Activated naive CD8-positive, alpha-beta T cell treated with anti-CD3 and anti-CD28 coated beads, Interleukin-2, amount 50 U/mL, for 16 hours (primary cell): ENCODE measurements at places on chromosomes 12 and 14.

GRCh38 chr14:73771848-73772638, 57.9 kb upstream of the PNMA1 start:
- peak; percentile 35 for DNase-seq

- DNase-seq: no peak
Measured at GRCh38 chr12:20262119-20262518, 106.2 kb upstream of the PDE3A start.

- no peak for DNase-seq
Measured at GRCh38 chr12:109244073-109244472, 65.0 kb downstream of the FOXN4 start.

- DNase-seq: no peak
Measured at GRCh38 chr14:105470350-105471296, 4.0 kb upstream of the CRIP2 start.

DNA sequence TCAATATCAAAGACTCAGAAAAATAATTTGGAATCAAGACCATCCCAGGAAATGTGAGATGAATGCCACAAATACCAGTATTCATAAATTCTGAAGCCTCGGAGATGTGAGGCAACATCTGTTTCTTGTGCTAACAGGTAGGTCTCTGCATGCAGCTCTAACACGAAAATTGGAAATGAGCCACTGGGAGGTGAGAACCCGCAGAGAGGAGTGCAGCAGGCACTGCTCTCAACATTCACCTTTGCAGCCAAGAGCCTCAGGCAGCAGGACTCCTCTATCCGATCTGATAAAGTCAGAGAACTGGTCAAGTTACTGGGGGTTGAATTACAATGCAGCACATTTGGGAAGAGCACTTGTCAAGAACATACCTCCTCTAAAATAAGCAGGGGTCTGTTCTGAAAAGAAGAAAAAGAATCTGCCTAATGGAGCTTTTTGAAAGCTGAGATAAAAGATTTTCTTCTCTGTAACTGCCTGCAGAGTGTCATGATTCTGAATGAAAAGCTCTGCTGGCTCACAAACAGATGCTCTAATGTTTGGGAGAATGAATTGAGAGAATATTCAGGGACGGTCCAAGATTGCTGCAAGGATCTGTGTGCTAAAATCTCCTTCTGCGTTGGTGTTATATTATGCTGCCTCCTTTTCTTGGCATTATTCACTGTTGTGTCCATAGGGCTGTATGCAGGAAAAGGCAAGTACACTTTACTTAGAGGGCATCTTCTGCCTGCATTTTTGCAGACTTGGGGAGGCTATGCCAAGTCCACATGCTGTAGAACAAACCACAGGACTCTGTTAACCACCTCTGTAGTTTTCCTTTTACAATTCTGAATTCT, 209.6 kb upstream of the KRR1 start:
- DNase-seq: no peak

- DNase-seq: no peak
Measured at GRCh38 chr14:38553586-38553985, 297.7 kb upstream of the CLEC14A start.

GRCh38 chr14:89165189-89166181, 251.5 kb downstream of the FOXN3 start:
- DNase-seq: no peak

GRCh38 chr14:73745571-73746519, 31.7 kb upstream of the PNMA1 start:
- no peak for DNase-seq

DNA sequence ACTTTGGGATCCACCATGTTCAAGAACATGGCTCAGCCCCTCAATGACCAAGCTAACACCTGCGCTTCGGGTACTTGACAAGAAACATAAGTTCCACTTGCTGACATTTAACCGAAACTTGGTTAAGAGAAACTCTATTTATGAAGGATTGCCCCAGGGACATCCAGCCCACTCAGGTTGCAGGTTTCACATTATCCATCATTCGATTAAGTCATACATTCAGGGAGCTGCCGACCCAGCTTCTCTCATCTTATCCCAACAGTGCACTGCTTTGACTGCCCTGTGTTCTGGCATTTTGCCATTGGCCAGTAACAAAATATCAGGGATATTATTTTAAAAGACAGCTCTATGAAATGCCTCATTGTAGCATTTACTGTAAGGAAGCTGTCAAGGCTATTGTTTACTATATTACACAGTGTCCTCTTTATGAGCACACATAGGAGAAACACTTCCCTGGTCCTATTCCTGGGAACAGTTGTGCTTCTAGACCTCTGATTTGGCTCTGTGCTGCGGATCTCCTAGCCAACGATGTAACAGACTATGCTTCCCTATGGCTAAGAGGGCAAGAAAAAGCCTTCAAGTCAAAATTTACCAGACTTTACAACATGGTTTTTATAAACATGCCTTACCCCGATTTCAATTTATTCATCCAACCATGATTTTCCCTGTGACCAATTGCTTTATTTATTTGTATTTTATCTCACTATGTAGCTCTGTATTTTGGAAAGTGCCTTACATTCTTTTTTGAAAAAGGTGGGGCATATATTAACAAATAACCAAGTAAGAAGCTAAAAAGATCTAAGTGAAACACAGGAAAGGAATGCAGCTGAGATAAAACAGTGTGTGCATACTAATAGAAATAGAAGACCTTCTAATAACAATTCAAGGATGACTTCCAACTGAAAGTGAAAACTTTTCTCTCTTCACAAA, 109.3 kb downstream of the ITPR2 start:
- DNase-seq: no peak

- DNase-seq: no peak
Measured at GRCh38 chr12:49878021-49878420, 25.7 kb downstream of the FAIM2 start.

- no peak for DNase-seq
Measured at GRCh38 chr12:67697967-67698366, 49.4 kb downstream of the DYRK2 start.

- DNase-seq: no peak
Measured at GRCh38 chr14:37600880-37601741, 5.7 kb downstream of the TTC6 start.

- no peak for DNase-seq
Measured at GRCh38 chr12:92445253-92446082, 257.3 kb upstream of the PLEKHG7 start.

DNA sequence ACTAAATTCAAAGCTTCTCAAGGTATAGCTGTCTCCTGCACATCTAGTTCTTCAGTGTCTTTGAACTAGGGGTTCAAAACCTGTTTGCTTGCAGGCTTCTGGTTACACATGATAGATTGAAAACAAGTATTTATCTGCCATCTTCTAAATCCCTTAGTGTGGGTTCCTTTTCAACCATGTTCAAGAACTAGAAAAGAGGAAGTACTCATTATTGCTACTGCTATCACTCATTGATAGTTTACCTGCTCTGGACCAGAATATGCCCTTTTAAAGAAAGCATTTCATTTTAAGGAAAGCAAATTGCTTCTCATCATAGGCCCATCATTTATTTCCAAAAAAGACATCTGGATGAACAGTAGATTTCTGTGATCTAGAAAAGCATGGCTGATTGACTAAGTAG, 37.1 kb upstream of the VSX2 start:
- no peak for DNase-seq
